Activated T-helper 17 cell treated with anti-CD3 and anti-CD28 coated beads, Interleukin-2, amount 50 U/mL, for 72 hours (primary cell): ENCODE measurements at places on chromosomes 5 and 9. TPM values are rescaled to one million over a fixed set of nuclear protein-coding genes. Genes with fewer than 3 reads are reported as not detected.

DNA sequence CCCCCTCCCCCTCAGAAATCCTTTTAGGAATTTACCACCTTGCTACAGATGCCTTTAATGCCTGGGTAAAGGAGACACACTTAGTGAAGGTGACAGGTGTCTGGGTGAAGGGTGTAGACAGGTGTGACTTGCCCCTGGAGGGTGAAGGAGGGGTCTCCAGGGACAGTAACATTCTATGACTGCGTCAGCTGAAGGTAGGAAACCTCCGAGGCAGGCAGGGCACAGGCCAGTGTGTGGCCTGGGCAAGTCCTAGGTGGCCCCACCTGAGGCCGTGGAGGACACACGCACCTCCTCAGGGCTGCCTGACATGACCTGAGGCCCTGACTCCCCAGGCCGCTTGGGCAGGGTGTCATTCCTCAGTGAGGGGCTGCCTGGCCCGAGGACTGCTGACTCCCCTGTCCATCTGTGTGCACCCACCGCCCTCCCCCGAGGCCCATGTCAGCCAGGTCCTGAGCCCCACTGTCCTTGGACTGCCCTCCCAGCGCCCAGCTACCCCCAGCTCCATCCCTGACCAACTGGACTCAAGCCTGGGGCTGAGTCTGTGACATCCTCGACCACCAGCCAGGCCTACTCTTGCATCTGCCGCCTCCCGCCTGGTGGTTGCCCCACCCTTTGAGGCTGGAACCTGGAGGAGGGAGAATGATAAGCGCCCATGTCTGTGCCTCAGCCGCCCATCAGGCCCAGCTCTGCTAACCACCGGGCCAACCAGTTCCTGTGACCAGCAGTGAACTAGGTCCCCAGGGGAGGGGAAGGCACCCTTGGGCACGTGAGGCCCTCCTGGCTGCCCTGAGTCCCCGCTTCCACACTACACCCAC is 18.4 kb downstream of the CARD19 start:
- no peak for ATAC-seq

DNA sequence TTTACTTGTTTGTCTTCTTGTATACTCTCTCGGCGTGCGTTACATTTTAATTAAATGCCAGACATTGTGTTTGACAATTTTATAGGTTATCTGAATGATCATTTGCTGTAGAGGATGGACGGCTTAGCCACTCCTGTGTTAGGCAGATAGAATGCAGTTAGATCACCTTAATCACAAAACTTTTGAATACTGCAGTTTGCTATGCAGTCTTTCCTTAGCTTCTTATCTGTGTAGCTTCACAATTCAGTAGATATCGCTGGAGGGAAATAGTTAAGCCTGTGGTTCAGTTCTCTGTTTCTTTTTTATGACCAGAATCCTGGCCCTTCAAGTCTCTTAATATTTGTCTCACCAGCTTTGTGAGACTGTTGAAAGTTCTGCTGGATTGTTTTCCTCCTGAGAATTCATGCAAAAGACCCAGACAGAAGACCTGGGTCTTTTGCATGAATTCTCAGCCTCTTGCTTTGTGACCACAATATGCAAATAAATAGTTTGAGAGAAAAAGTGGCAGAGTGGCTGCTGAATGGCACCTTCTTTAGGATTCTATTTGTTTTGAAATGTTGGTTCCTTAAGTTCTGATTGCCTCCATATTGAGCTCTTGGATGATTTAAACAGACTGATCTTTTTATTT is 40.2 kb downstream of the RASA1 start:
- ATAC-seq, result no peak

The SLC1A1 gene
- not detected for total RNA-seq

The ADAMTS6 gene
- total RNA-seq, result 1.4 TPM

- ATAC-seq, result no peak
These were observed 97.1 kb upstream of the TAF11L2 start for GRCh38 chr5:17400724-17401469.

- ATAC-seq, result peak; percentile 67
These were observed 46.4 kb upstream of the STK32A start for GRCh38 chr5:147188200-147189108.

DNA sequence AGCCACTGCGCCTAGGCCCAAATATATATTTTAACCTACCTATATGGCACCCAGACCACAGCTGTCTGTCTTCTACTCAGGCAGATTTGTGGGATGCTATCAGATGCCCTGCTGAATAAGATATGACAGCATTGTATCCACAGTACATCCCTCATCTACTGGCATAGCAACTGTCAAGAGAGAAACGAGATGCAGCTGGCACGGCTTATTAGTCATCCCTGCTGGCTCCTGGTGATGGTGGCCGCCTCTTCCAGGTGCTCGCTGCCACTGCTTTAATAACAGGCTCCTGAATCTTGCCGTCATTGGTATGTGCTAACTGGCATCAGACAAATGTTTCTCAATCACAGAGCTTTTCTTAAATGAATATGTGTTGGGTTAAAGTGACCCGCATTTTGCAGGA is 34.0 kb downstream of the B4GALT1 start:
- no peak for ATAC-seq

The AFAP1L1 gene
- total RNA-seq, result not detected

The PCDHGC3 gene
- not detected for total RNA-seq

- no peak for ATAC-seq
These were observed 18.8 kb downstream of the DBH start for GRCh38 chr9:133654736-133655657.

The MYORG gene
- total RNA-seq, result 1.6 TPM

DNA sequence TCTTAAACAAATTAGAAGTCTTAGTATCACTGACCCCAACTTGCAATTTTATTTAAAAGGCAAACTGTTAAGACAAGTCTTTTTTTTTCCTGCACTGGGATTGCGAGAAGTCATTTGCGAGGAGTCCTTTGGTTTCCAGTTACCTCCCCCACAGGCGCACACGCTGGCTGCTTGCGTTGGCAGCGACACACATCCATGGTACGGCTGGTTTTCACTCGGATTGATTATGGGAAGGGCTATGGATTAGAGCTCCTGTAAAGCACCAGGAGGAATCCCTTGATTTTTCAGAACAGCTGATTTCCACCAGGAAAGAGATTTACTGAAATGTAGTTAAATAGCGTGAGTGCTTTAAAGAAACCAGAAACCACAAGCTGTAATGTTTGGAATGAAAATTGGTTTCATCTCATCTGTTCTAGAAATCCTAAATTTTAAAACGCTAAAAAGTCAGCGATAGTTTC is 737 bp downstream of the SLC1A3 start:
- no peak for ATAC-seq

The MYOZ3 gene
- 0.21 TPM for total RNA-seq

GRCh38 chr9:112038017-112038408 is 137.1 kb downstream of the SUSD1 start:
- ATAC-seq, result no peak

The NXNL2 gene
- total RNA-seq, result not detected

The PDE8B gene
- not detected for total RNA-seq

The NRG2 gene
- total RNA-seq, result 0.11 TPM

The DMRT3 gene
- not detected for total RNA-seq

DNA sequence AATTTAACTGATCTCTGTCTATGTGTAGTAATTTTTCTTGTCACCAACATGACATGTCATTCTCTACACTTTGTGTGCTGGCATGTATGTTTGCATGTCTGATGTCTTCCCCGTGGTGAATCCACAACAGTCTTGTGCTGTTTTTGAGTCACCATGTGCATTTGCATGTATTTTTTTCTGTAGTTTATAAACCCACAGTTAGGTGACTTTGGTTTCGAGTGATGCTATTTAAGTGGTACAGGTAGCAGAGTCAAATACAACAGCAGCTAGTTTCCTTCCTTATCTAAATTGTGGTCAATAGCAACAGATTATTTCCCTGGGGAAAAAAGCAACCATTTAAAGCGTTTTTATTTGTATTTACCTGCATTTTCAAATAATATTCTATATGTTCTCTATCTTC is 89.9 kb upstream of the FSD1L start:
- no peak for ATAC-seq

DNA sequence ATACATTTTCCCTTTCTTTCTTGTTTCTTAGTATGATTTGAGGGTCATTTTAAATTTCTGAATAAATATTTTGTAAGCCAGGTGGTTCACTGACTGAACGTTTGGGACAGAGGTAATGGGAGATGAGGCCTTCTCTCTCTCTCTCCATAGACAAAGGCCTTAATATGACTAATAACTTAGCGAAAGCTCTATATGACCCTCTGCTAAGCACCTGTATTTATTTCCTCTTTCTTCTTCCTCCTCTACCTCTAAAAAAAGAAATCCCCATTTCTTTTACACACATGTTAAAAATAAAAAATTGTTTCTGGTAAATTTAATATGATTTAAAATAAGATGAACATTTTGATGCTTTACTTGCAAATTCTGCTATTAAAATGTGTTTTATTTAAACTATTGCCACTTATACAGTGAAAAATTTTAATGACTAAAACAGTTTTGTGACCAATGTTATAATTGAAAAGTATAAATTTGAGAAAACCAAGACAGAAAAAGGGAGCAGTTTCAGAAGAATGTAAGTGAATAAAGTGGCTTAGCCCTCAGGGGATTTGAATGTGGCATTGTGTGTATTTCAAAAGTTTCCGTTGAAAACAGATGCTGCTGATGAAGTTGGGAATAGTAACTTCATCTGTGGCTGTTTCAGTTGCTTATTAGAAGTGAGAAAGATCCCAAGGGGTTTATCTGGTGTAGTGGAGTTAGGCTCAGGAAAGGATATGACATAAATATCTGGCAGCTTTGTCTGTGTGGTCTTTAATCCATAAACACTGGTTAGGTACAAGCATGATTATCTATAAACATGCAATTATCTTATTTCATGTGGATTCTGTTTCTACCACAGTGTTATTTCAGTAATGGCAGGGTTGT is 128.6 kb upstream of the GRHPR start:
- peak; percentile 8 for ATAC-seq

The CBY3 gene
- total RNA-seq, result not detected

The PCDHB6 gene
- total RNA-seq, result not detected

GRCh38 chr5:131634666-131634995 is 398 bp downstream of the RAPGEF6 start:
- peak; percentile 25 for ATAC-seq

- peak; percentile 53 for ATAC-seq
These were observed 9.1 kb upstream of the ERMP1 start for GRCh38 chr9:5841771-5842573.

The NAIP gene
- 8.5 TPM for total RNA-seq

- ATAC-seq, result no peak
These were observed 175.2 kb downstream of the PSAT1 start for GRCh38 chr9:78472111-78472510.

GRCh38 chr5:1769017-1769640 is 30.5 kb downstream of the MRPL36 start:
- ATAC-seq, result no peak

DNA sequence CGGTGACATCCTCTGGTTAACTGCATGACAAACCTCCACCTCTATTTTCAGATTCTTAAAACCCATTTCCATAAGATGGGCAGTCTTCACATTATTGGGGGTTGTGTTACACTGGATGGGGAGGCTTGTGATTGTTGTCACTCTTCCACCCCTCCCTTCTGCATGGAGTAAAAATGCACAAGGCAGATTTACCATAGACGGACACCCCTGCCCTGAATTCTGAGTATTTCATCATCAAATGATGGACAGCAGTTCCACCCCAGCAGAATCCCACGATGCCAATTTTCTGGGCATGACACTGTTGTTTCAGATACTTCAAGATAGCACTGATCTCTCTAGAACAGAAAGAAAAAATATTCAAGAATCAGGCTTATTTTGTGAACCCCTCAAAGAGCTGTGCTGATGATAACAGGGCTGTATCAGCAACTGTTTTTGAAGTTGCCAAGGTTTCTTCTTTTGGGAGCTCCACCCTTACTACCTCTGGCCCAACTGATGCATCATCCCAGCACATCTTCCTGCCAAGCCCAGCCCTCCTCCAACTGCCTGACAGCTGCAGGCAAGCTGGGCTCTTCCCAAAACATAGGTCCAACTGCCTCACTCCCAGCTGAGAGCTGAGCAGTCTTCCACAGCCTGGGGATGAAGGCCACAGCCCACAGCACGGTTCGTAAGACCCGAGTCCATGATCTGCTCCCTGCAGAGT is 21.4 kb downstream of the CMBL start:
- no peak for ATAC-seq

The LCP2 gene
- 204 TPM for total RNA-seq

DNA sequence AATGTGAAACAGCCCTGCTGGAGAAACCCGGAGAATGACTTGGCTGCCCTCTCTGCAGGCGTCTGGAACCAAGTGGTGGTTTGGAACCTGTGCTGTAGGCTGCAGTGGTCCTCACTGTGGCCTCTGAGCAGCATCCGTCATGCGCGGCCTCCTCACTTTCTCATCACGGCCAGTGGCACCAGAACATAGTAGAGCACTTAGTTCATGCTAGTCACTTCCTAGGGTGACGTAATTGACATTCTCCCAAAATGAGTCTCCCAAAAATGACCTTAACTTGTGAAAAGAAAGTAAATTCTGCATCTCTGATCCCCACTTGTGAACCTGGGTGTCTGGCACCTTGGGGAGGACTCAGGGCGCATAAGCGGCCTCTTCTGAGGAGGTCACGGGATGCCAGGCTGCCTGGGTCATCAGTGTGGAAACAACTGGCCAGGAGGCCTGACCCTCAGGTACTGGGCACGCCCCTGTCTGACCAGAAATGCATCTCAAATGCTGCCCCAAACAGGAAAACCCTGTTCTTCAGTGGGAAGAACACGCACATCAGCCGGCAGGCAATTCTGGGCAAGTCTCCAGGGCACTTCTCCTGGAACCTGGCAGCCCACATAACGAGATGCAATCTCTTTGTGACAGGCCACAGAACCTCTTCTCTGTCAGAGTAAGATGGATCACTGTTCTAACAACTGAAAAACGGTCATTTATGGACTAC is 36.6 kb upstream of the SPTLC1 start:
- ATAC-seq, result no peak

The TNC gene
- not detected for total RNA-seq

- no peak for ATAC-seq
These were observed 9.7 kb downstream of the LRRC14B start for GRCh38 chr5:200985-201384.

The SHC3 gene
- not detected for total RNA-seq

- no peak for ATAC-seq
These were observed 237.0 kb downstream of the PAPPA start for GRCh38 chr9:116390303-116391228.

The ARHGEF37 gene
- total RNA-seq, result 0.06 TPM

- no peak for ATAC-seq
These were observed 485.8 kb downstream of the SEMA5A start for GRCh38 chr5:9059920-9060691.

DNA sequence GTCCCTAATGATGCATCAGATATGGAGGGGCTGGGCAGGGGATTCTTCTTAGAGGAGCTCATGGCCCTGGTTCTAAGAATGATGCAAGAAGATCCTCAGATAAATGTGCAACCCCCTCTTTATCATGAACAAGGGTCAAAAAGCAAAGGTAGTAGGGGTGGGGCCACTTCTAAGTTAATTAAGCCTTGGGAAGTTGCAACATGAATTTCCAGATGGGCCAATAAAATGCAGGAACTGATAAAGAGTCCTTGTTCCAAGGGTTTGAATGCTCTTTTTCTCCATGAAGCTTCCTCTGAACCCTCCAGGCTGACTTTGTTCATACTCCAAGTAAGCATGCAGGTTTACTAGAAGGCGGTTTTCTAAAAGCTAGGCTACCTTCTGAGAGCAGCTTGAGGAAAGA is 25.6 kb downstream of the PCA3 start:
- ATAC-seq, result no peak
